ENCODE measurements at places on chromosomes 1 and 21.

GRCh38 chr1:58824753-58825389 is 41.0 kb upstream of the JUN start:
- DNase-seq = no peak

- no peak for DNase-seq
Measured at GRCh38 chr1:6700853-6701436, 671 bp downstream of the DNAJC11 start.

DNA sequence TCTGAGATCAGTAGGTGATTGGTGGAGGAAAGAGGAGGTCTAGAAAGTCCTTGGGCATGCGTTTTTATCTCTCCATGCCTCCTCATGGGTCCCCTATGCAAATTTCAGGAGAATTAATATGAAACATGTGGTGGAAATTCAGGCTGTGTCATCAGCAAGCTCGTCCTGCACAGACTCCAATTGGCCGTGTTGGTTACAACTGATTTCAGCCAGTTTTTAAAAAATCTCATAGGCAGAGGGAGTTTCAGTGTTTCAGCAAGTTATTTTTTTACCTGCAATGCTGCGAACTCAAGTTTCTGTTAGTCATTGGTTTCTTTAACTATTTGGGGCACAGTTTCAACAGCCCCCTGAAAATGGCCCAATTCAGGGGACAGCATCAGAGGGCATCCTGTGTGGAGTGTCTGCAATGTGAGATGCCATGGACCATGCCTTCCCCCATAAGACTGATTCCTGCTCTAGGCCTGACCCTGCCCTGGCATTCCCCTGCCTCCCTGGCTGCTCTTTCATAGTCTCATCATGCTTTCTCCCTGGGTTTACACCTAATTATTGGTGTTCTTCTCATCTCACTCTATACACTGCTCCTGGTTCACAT is 59.9 kb downstream of the C1orf198 start:
- no peak for DNase-seq

DNA sequence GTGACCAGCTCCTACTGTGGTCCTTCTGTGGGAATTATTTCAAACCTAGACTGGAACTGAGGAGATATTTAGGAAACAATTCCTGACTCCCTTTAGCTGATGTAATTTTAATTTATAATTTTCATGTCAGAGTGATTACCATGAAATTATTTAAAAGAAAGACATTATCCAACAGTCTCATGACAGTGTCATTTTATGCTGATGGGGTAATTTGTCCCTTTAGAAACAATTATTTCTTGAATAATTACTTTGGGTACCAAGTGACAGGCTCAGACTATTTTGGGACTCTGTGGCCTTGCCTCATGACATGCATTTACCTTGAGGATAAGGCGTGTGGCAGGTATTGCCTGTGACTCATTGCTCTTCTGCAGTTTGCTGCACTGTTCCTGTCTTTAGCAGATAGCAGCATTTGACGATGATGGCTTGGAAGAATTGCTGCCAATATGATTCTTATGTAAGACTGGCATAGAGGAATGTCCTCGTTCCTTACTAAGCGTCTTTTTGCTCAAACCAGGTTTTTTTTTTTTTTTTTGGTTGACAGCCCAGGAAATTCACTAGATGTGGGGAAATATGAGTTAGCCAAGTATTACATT is 206.0 kb upstream of the HMCN1 start:
- DNase-seq = no peak

All from CD4-positive, alpha-beta T cell treated with Interleukin-6 at 100 ng/mL for 8 hours (primary cell).